ENCODE measurements at places on chromosomes 12 and 14. TPM values are rescaled to one million over a fixed set of nuclear protein-coding genes. Genes with fewer than 3 reads are reported as not detected.
A peak's percentile ranks its signal among the peaks of the same experiment; 100 is the strongest.

DNA sequence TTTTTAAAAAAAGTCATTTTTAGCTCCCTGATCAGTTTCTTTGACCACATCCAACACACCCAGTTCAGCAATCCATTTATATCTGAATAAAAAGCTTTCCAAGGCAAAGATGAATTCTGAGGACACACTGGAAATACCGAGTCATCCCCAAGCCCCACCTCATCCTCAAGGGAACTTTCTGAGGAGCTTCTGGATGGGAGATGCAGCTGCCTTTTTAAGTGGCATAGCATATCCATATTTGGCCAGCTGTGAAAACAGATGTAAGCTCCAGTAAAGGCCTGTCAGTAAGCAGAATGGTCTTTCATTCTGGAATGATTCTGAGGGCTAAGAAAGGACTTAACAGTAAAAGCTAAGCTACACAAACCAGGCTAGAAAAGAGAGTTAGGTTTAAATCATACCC, 18.4 kb downstream of the ZFYVE1 start:
- H3K27ac ChIP-seq: no peak overlapping the region
- peaks cover 18% of the 10 kb centered on the region for H3K36me3 ChIP-seq
- no peak overlapping the region for H3K4me3 ChIP-seq

GRCh38 chr12:132159555-132160003, 15.3 kb downstream of the NOC4L start:
- no peak overlapping the region for H3K27ac ChIP-seq
- peaks cover 11% of the 10 kb centered on the region for H3K36me3 ChIP-seq
- DNase-seq: peak; percentile 33
- H3K27me3 ChIP-seq: no peaks in the 10 kb centered on the region
- no peak overlapping the region for H3K4me3 ChIP-seq
- peaks cover 22% of the 10 kb centered on the region for H3K4me1 ChIP-seq

DNA sequence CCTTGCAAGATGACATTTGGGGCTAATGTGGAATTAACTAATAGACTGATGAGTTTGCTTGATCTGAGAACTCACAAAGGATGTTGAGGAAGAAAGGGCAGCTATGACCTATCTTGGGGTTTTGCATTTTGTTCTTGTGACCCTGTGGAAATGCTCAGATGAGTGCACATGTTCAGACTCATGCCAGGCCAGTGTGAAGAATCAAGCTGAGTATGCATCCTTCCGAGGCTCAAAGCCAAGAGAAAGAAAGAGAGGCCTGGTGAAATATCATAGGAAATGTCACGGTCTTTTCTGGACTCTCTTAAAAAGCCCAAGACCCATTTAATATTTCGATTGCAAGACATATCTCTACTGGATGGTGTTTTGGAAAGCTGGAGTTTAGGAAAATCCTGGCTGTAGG, 96.3 kb downstream of the CACNA1C start:
- H3K27me3 ChIP-seq: no peaks in the 10 kb centered on the region
- H3K4me1 ChIP-seq: no peaks in the 10 kb centered on the region
- DNase-seq: no peak
- no peaks in the 10 kb centered on the region for H3K36me3 ChIP-seq
- H3K4me3 ChIP-seq: no peak overlapping the region
- H3K27ac ChIP-seq: no peak overlapping the region

DNA sequence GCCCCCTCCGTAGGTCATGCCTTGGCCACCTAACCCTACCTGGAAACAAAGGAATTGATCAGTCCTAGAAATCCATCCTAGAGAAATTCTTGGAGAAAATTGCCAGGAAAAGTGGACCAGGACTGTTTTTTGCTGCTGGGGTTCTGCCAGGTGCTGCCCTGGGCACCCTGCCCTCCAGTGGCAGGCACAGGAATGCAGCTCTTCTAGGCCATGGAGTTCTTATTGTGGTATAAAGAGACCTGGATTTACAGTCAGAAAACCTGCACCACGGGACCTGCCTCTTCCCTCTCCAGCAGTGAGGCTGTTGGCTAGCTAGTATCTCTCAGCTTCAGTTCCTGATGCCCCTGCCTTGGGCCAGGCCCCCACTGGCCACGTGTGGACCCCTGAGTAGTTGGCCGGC, 59.7 kb downstream of the SLC24A4 start:
- H3K27me3 ChIP-seq: no peaks in the 10 kb centered on the region
- H3K4me1 ChIP-seq: no peaks in the 10 kb centered on the region
- no peak for DNase-seq
- H3K4me3 ChIP-seq: no peak overlapping the region
- no peaks in the 10 kb centered on the region for H3K36me3 ChIP-seq

GRCh38 chr14:101783260-101784016, 21.9 kb downstream of the PPP2R5C start:
- no peaks in the 10 kb centered on the region for H3K27me3 ChIP-seq
- H3K4me1 ChIP-seq: peaks cover 8% of the 10 kb centered on the region

DNA sequence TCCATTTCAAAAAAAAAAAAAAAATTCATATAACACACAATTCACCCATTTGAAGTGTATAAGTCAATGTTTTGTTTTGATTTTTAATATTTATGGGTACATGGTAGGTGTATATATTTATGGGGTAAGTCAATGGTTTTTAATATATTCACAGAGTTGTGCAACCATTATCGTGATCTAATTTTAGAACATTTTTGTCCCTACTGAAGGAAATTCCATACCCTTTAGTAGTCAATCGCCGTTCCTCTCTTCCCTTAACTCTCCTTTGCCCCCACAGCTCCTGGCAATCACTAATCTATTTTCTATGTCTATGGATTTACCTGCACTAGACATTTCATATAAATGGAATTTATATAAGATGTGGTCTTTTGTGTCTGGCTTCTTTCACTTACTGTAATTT, 92.8 kb downstream of the TRAFD1 start:
- H3K4me3 ChIP-seq: no peak overlapping the region
- H3K27ac ChIP-seq: no peak overlapping the region
- H3K36me3 ChIP-seq: peaks cover 4% of the 10 kb centered on the region

- no peak for DNase-seq
- H3K4me1 ChIP-seq: no peaks in the 10 kb centered on the region
- H3K36me3 ChIP-seq: no peaks in the 10 kb centered on the region
- no peak overlapping the region for H3K27ac ChIP-seq
These were observed 158.1 kb upstream of the FOXG1 start for GRCh38 chr14:28608443-28608842.

GRCh38 chr12:90299666-90300065, 591.0 kb upstream of the ATP2B1 start:
- DNase-seq: no peak
- peaks cover 6% of the 10 kb centered on the region for H3K4me1 ChIP-seq
- peak overlapping the region; percentile 49 for H3K4me3 ChIP-seq

- no peaks in the 10 kb centered on the region for H3K36me3 ChIP-seq
- H3K27ac ChIP-seq: no peak overlapping the region
- H3K4me1 ChIP-seq: no peaks in the 10 kb centered on the region
- DNase-seq: no peak
- no peaks in the 10 kb centered on the region for H3K27me3 ChIP-seq
- no peak overlapping the region for H3K4me3 ChIP-seq
These were observed 103.2 kb downstream of the TBX5 start for GRCh38 chr12:114302606-114303315.

- no peak for DNase-seq
- H3K27me3 ChIP-seq: no peaks in the 10 kb centered on the region
- no peak overlapping the region for H3K27ac ChIP-seq
These were observed 45.9 kb upstream of the CTDSP2 start for GRCh38 chr12:57892232-57892972.

DNA sequence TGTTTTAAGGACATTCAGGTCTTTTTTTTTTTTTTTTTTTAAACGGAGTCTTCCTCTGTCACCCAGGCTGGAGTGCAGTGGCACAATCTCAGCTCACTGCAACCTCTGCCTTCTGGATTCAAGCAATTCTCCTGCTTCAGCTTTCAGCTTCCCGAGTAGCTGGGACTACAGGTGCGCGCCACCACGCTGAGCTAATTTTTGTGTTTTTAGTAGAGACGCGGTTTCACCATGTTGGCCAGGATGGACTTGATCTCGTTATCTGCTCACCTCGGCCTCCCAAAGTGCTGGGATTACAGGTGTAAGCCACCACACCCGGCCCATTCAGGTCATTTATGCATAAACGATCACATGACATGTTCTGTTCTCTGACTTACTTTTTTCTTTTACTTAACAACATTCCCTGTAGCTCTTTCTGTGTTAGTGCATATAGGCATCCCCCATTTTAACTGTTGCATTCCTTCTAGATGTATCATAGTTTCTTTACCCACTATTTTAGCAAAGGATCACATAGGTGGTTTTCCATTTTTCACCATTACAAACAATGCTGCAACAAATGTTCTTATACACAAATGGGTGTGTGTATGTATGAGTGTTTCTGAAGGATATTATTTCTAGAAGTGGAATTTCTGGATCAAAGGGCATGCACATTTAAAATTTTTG, 74.2 kb downstream of the ARF6 start:
- H3K27ac ChIP-seq: no peak overlapping the region
- DNase-seq: no peak
- H3K27me3 ChIP-seq: no peaks in the 10 kb centered on the region
- peaks cover 26% of the 10 kb centered on the region for H3K4me1 ChIP-seq
- H3K4me3 ChIP-seq: no peak overlapping the region

- H3K36me3 ChIP-seq: no peaks in the 10 kb centered on the region
- no peak overlapping the region for H3K4me3 ChIP-seq
- peaks cover 91% of the 10 kb centered on the region for H3K4me1 ChIP-seq
- no peak overlapping the region for H3K27ac ChIP-seq
- no peak for DNase-seq
- H3K27me3 ChIP-seq: no peaks in the 10 kb centered on the region
These were observed 221.0 kb downstream of the SLC41A2 start for GRCh38 chr12:104737113-104737512.

GRCh38 chr14:104166698-104167097, 28.3 kb downstream of the KIF26A start:
- no peaks in the 10 kb centered on the region for H3K27me3 ChIP-seq
- no peak overlapping the region for H3K27ac ChIP-seq
- H3K4me3 ChIP-seq: no peak overlapping the region
- H3K4me1 ChIP-seq: no peaks in the 10 kb centered on the region
- no peak for DNase-seq

DNA sequence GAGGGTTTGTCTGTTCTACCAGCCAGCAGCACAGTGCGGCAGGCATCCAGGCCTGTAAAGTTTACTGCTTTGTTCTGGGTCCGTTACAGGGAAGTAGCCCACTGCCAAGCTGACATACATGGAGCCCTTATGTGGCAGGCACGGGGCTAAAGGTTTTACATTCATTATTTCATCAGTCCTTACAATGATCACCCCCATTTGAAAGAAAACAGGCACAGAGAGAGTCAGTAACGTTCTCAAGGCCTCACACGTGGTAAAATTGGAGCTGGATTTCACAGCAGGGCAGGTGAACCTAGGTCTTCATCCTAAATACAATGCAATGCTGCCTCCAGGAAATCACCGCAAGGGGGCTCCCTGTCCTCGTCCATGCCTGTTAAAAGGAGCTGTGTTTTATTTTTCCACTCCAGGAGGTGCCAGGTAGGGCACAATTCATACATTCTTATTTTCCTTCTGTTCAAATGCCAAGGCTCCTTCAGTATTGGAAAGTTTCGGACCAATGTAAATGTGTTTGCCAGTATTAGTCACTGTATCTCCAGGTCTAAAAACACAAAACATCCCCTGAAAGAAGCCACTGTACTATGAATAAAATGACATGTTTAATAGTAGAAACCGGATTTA, 172.2 kb upstream of the GZMB start:
- H3K4me1 ChIP-seq: no peaks in the 10 kb centered on the region
- no peaks in the 10 kb centered on the region for H3K36me3 ChIP-seq
- no peaks in the 10 kb centered on the region for H3K27me3 ChIP-seq
- peak; percentile 2 for DNase-seq

The ASCL1 gene
- total RNA-seq: not detected

The FIGNL2 gene
- 1.5 TPM for total RNA-seq

The TAS2R13 gene
- total RNA-seq: 0.86 TPM

The GPD1 gene
- total RNA-seq: 1.1 TPM

The HNF1A gene
- total RNA-seq: not detected
